ENCODE measurements at places on chromosomes 1 and 21.
A peak's percentile ranks its signal among the peaks of the same experiment; 100 is the strongest.

DNA sequence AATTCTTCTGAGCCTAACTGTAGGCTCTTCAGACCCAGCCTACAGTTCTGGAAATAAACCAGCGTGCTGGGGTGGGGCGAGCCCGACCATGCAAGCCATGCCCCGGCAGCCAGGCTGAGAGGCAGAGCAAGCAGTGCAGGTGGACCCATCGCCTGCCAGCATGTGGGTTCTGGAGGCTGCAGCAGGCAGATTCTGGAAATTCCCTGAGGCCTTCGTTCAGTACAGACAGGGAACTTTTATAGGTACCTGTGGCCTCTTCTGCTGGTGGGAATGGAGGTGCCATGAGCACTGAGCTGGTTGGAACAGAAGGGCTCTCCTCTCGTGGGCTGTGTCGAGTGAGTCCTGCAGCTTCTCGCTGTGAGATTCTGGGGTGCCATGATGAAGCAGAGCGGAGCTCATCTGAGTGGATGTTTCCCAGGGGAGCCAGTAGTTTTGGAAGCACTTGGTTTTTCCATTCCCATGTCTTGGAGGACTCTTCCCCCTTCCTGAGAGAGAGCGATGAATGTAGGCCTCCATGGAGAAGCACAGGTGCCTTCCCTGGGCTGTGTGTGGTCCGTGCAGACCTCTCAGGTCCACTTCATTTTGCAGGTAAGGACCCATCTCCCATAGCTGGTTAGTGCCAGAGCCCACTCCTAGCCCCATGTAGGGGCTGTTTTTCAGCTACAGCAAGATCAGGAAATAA is 94.1 kb downstream of the PCBP3 start:
- DNase-seq, result no peak

GRCh38 chr1:51423073-51423821 is 92.9 kb upstream of the TTC39A start:
- peak; percentile 31 for DNase-seq

GRCh38 chr1:17586172-17586964 is 46.9 kb downstream of the ARHGEF10L start:
- peak; percentile 91 for DNase-seq

GRCh38 chr1:200908191-200908868 is 13.6 kb downstream of the INAVA start:
- DNase-seq, result no peak

- DNase-seq, result peak; percentile 6
Measured at GRCh38 chr1:194975913-194976312, 1632.3 kb downstream of the KCNT2 start.

GRCh38 chr1:47432071-47433036 is 5.5 kb upstream of the FOXD2 start:
- peak; percentile 58 for DNase-seq

- DNase-seq, result no peak
Measured at GRCh38 chr1:23029337-23029736, 10.1 kb downstream of the KDM1A start.

GRCh38 chr1:161398900-161399256 is 31.2 kb upstream of the CFAP126 start:
- no peak for DNase-seq

DNA sequence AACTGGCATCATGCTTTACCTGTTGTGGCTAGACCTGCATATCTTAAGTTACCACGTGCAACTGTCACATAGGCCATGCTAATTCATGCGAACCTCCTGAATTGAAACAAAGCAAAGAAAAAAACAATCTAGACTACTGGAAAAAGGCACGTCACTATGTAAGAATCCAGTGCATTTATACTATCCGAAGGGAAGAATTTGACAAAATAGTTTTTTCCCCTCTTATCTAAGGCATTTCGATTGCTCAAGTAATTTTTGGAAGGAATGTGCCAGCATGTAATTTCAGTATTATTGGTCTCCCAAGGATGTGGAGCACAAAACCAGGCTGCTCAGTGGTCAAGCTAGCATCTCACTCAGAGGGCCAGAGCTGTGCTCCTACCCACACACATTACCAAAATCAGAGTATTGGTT is 31.5 kb upstream of the C1orf198 start:
- DNase-seq, result peak; percentile 90

- no peak for DNase-seq
Measured at GRCh38 chr1:218556016-218556415, 210.9 kb downstream of the TGFB2 start.

DNA sequence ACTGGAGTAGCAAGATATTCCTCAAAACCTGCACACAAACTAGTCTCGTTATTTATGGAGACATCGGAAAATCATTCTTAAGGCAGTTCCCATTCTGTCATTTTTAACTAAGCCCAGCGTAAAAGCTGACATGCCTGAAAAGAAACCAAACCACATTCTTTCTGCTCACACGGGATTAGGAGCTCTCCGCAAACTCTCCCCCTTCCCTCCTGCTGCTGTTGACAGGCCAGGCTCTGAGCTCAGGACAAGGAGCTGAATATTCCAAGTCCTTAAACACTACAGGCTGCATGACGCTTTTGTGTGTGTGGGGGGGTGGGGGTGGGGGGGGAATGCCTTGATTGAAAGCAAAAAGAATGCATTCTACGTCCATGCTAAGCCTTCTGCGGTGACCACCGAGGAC is 5.2 kb downstream of the OLIG1 start:
- DNase-seq, result peak; percentile 33

DNA sequence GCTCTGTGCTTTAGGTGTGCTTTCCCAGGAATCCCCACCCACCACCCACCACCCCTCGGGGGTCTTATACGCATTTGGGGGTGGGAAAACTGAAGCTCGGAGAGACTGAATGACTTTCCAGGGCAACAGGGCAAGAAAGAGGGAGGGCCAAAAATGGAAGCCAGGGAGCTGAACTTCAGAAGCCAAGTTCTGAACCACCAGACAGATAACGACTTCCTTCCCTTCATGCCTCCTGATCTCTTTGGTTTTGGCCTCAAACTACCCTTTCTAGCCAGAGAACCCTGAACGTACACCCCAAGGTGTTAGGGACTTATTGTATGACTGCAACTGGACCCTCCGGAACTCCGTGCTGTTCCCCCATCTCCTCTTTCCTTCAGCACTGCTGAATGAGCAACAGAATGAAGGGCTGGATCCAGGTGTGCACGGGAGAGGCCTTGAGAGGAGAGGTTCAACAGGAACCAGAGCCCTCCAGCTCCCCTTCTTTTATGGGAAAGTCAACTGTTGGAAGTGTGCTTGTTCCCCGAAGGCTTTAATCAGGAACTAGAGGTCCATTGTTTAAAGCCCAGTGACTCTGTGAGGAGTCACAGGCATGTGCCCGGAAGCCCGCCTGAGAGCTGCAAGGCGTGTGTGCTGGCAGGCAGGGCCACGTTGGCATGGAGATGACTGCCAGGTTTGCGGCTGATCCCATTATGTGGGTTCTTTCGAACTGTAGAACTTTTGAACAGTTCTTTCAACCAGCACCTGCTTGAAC is 3.1 kb downstream of the BACE2 start:
- DNase-seq, result no peak

DNA sequence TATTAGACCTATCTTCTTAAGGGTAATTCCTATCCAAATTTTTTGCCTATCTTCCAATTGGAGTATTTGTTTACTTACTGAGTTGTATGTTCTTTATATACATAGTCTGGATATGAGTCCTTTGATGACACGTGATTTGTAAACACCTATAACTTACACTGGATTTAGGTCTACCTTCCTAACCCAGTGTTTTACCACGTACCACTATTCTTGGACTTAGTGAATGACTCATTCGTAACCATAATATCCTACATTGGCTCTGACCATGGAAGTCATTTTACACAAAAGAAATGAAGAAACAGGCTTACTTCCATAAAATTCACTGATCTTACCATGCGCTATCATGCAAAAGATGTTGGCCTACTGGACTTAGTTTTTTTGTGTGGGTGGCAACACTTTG is 23.9 kb upstream of the ZZZ3 start:
- DNase-seq, result no peak

DNA sequence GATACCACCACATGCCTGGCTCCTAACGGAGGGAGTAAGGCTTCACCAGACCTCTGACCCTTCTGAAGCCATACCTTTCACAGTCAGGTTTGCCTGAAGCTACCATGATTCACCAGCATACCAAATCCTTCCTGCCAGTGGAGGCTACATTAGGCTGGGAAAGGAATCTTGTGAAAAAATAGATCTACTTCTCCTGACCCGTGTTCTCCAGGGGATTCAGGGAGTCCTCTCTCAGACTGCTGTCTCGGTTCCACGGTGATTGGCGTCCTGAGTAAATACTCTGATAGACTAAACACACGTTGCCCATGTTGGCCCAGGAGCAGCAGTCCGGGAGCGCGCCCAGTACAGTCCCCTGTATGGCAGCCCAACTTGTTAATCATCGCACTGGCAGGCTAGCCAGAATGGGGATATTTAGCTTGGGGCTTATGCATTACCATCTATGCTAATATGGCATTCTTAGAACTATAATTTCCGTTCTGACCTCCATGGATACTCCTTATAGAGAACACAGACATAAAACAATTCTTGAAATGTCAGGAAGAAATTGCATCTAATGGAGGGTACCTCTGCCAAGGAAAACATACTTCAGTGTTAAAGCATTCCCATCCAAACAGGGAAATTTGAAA is 173.2 kb downstream of the ROR1 start:
- no peak for DNase-seq

- no peak for DNase-seq
Measured at GRCh38 chr1:204469304-204469703, 25.3 kb downstream of the PIK3C2B start.

DNA sequence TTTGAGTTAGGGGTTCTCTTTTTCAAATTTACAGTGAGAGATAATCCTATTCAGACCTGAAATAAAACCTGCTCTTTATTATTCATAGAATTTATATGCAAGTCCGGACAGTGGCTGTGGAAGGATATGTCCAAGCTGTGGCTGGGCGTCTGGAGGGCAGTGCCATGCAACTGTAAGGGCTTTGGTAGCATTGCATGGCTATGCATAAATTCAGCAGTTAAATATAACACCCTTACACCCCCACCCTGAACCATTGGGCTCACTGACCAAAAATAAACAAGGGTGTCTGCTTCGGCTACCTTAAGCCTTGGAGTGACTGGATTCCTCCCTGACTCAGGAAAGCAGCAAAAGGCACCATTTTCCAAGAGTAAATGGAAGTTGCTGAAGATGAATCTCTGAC is 5.4 kb downstream of the CHTOP start:
- no peak for DNase-seq

DNA sequence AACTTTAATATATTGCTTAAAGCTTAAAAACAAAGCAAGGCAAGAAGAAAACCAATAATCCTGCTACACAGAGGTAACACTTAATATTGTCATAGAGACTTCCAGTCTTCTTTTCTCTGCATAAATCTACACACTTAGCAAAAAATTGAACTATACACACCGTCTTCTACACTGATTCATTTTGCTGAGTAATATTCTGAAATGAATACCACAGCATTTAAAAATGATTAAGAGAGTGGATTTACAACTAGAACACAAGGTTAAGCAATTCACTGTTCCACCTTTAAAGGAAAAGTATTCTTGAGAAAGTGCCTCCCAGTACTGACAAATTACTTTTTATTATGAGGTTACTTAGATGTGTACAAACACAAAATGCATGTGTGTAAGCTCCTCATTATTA is 22.2 kb upstream of the ITPKB start:
- DNase-seq, result peak; percentile 87

DNA sequence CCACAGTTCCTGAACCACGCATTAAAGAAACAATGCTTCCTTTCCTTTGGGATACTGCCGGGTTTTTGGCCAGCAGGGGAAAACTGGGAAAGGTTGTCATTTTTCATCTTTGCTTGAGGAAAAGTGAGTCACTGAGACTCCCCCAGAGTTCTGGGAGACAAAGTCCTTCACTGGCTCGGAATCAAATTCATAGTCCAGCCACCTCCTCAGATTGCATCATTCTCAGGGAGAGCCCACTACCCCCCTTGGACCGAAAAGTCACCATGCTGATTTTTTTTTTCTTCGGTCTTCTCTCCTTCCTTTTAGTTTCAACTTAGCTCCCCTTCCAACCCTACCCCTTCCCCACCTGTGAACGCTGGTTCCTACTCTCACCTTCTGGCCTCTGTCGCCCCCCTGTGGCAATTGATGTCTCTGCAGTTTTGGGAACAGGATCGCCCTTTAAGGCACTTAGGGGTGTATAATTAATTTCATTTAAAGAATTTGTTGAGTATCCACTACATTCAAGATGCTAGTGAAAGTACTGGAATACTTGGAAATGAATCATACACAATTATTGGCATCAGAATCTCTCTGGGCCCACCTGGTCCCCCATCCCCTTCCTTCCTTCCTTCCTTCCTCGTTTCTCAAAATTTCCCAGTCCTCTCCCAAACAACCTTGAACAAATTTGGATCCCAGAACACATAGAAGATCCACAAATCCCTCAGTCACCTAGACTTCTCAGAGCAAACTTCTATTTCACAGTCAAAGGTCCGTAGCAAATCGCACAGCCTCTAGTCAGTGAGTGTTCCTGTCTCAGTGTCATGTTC is 6.9 kb downstream of the ACKR1 start:
- peak; percentile 69 for DNase-seq

GRCh38 chr1:43625063-43625780 is 24.7 kb upstream of the KDM4A start:
- no peak for DNase-seq

GRCh38 chr1:210899676-210900075 is 234.3 kb downstream of the KCNH1 start:
- no peak for DNase-seq

- no peak for DNase-seq
Measured at GRCh38 chr1:109705411-109705810, 6.6 kb upstream of the GSTM5 start.
